ENCODE measurements at places on chromosomes 2 and 18.
A peak's percentile ranks its signal among the peaks of the same experiment; 100 is the strongest.

- peak; percentile 16 for DNase-seq
Observed at GRCh38 chr2:133581010-133581760, 12.9 kb upstream of the NCKAP5 start.

- no peak for DNase-seq
Observed at GRCh38 chr2:153004627-153005026, 286.2 kb downstream of the ARL6IP6 start.

DNA sequence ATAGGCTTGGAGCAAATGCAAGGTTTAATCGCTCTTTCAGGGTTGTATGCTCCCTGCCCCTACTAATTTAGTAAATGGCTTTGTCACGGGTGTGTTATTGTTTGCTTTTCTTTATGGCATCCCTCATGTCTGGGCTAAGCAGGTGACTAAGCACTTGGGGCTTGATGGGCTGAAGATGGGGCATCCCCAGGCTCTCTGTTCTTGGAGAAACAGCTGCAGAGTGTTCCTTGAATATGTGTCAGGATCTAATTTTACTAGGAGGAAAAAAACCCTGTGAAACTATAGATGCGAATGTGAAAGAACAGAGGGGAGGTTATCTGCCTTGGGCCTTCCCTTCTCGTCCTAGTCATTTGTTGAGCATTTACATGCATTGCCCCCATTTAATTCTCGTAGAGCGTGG, 94.7 kb upstream of the TAF1B start:
- no peak for DNase-seq

GRCh38 chr2:188204824-188205223, 86.8 kb upstream of the GULP1 start:
- no peak for DNase-seq

DNA sequence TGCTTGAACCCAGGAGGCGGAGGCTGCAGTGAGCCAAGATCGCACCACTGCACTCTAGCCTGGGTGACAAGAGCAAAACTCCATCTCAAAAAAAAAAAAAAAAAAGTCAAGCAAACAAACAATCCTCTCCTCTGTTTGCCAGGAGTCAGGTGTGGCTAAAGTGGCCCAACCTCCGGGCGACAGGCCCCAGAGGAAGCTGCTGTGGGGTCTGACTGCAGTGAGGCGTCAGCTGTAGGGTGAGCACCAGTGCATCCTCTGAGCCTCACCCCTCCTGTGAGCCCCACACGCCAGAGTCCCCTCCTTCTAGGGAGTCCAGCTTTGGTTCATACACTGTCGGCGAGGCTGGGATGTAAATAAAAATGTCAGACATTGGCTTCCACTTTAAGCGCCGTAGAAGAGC, 76.5 kb upstream of the HS6ST1 start:
- DNase-seq = no peak

- no peak for DNase-seq
Observed at GRCh38 chr2:72533765-72534164, 292.1 kb downstream of the EXOC6B start.

- DNase-seq = no peak
Observed at GRCh38 chr2:173862612-173863217, 102.5 kb downstream of the SP3 start.

- DNase-seq = no peak
Observed at GRCh38 chr2:234414596-234414995, 82.3 kb downstream of the ARL4C start.

DNA sequence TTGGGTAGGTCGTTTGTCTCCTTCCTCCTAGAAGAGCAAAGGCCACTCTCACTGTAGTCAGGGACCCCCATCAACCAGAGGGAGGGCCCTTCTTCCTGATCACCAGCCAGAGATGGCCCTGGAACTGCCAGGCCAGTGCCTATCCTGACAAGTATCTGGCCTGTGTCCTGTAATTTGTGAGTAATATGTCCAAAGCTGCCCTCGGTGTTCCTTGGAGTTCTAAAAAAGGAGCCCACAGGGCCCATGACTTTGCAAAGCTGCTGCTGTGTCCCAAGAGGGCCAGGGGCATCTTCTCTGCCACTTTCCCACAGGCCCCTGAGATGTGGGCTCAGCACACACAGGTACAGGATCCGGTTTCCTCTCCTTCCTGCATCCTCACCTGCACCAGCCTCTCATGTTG, 212.4 kb downstream of the SEPTIN10 start:
- no peak for DNase-seq

- DNase-seq = no peak
Observed at GRCh38 chr2:63962186-63962585, 57.0 kb downstream of the VPS54 start.

DNA sequence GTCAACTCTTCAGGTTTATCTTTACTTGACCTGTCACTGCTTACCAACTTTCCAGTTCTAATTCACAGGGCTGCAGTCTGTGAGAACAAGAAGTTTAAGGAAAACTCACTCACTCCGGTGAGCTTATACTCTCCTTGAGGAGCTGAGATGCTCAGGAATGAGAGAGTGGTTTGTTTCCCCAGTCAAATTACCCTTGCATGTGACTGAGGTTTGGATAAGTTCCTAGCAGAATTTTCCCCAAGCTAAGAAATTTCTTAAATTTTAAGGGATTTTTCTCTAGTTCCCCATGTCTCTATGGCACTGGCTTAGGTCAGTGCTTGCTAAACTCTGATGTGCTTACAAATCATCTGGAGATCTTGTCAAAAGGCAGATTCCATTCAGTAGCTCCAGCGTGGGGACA, 12.8 kb upstream of the CCDC85A start:
- no peak for DNase-seq

GRCh38 chr2:111663471-111664274, 220.3 kb downstream of the ANAPC1 start:
- DNase-seq = no peak

GRCh38 chr2:37753758-37754157, 82.3 kb upstream of the CDC42EP3 start:
- no peak for DNase-seq
